ENCODE measurements at places on chromosomes 12 and 14. TPM values are rescaled to one million over a fixed set of nuclear protein-coding genes. Genes with fewer than 3 reads are reported as not detected.

GRCh38 chr12:98639491-98639890, 5.1 kb downstream of the IKBIP start:
- H3K4me3 ChIP-seq, result no peak overlapping the region
- peaks cover 5% of the 10 kb centered on the region for H3K36me3 ChIP-seq
- no peaks in the 10 kb centered on the region for H3K27me3 ChIP-seq
- no peak overlapping the region for H3K27ac ChIP-seq

The DERA gene
- total RNA-seq, result 51.3 TPM

The PRKCH gene
- total RNA-seq, result 1.3 TPM

The RPGRIP1 gene
- total RNA-seq, result 0.13 TPM

DNA sequence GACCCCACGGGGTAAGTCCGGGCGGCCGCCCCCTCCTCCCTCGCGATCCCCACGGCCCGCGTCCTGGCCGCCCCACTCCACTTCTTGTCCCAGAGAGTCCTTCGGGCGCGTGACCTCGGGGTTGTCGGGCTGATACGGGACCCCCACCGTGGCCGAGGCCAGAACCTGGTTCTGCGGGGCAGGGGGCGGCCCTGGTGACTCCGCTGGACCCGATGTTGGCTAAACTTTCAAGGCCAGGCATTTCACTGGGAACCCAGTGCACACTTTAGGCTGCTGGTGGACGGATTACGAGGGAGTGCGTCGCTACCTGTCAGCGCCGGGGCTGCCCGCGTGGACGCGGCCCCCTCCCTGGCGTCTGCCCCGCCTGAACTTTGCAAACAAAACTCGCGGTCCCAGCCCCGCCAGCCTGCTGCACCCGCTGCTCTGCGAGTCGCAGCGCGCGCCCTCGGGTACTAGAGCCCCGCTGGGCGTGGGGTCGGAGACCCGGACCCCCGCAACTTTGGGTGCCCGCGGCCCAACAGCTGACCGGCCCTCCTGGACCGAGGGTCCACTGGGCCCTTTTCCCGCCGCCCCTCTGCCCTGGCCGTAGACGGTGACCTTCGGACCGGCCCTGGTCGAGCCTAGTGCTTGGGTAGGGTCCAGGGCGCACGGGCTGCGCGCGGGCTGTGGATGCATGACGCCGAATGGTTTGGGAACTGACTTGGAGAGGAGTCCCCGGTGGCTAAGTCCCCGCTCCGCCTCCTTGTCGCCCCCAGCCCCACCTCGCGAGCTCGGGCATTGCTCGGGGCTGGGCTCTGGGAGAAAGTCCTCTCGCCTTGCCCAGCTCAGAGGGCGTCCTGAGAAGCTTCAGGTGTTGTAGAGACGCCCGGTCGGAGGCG, 624 bp downstream of the RIN3 start:
- no peaks in the 10 kb centered on the region for H3K27me3 ChIP-seq
- peak; percentile 36 for DNase-seq
- H3K36me3 ChIP-seq, result no peaks in the 10 kb centered on the region

- H3K27ac ChIP-seq, result no peak overlapping the region
- no peak overlapping the region for H3K4me3 ChIP-seq
- no peaks in the 10 kb centered on the region for H3K27me3 ChIP-seq
- DNase-seq, result no peak
Measured at GRCh38 chr12:7026854-7027253, 8.6 kb upstream of the LPCAT3 start.

The HNF1A gene
- 27.0 TPM for total RNA-seq

DNA sequence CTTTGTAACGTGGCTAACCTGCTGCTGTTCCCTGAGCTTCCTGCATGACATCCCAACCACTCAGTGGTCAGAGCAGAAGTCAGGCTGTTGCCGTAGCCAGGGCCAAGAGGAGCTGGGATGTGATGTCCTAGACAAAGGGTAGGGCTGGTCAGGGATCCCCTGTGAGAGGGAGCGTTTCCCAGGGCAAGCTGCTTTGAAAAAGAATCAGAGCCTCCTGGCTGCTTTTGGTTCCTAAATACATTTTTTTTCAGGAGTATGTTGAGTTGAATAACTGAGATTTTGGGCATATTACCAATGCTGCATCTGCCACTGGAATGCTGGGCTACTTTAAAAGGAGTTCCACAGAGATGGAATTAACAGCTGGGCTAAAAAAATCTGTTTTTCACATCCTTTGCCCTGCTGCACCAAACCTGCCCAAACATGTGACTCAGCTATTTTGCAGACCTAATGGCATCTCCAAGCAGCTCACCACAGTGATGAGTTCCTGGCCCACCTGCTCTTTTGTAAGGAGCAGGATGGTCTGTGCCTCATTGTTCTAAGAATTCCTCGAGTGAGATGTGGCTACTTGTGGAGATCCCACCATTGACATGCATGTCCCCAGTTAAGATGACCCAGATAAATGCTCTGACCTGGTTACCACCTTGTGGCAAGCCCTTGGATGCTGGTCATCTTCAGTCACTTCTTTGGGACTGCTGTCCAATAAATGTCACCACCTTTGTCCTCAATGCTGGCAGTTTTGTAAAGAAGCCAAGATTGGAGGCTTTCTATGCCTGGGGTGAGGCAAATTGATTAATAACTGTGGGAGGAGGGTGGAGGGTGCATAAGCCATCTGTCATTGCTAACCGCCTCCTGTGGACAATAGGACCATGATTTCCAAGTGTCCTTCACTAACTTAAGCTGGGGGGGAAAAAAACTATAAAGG, 24.1 kb downstream of the ANKRD13A start:
- H3K4me3 ChIP-seq, result no peak overlapping the region
- H3K4me1 ChIP-seq, result peaks cover 15% of the 10 kb centered on the region
- peaks cover 23% of the 10 kb centered on the region for H3K36me3 ChIP-seq

GRCh38 chr12:41367726-41368405, 179.7 kb downstream of the PDZRN4 start:
- no peak overlapping the region for H3K4me3 ChIP-seq
- H3K36me3 ChIP-seq, result no peaks in the 10 kb centered on the region
- no peak overlapping the region for H3K27ac ChIP-seq
- no peak for DNase-seq
